ENCODE measurements at places on chromosomes 5 and 9. TPM values are rescaled to one million over a fixed set of nuclear protein-coding genes. Genes with fewer than 3 reads are reported as not detected.

Gene MPDZ
- total RNA-seq = 46.9 TPM

Gene MRPL22
- 74.3 TPM for total RNA-seq

Gene PFN3
- total RNA-seq = not detected

Gene CHSY3
- 0.37 TPM for total RNA-seq

GRCh38 chr5:98902733-98903132 lies 26.1 kb downstream of the CHD1 start:
- no peak for DNase-seq

Data from H9 (cell line).